Amygdala (tissue), 56 donors: ENCODE measurements at places on chromosomes 16 and 17.

DNA sequence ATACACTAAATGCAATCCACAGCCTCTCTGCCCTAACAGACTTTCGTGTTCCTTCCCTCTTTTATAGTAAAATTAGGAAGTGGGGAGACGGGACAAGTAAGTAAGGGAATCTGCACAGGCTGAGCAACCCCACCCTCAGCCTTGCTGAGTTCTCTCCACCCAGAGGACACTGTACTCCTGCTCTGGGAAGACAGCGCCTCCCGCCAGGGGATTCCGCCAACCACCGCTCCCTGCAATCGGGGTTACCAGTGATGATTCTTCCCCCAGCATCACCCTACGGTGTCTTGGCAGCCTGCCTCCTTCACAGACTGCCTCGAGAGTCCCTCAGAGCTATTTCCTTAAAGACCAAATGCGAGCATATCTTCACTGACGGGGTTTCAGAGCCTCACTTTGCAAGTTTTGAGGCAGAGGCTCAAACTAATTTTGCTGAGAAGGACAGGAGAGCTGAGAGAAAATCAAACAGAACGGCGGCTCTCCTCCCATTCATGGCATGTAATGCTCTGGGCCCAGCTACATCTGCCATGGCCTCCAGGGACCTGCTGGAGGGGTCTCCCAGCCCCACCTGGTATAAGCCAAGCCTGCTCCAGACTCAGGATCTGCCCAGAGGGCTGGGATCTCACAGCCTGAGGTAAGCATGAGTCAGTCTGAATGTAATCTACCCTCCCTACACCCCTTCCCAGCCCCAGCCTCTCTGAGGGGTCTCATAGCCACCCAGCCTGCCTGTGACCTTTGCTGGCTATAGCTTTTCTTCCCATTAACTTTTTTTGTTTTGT is 22.7 kb upstream of the ASGR2 start:
- DNase-seq: no peak

- DNase-seq: no peak
These were observed 11.4 kb upstream of the ITPRIPL2 start for GRCh38 chr16:19102187-19102872.

DNA sequence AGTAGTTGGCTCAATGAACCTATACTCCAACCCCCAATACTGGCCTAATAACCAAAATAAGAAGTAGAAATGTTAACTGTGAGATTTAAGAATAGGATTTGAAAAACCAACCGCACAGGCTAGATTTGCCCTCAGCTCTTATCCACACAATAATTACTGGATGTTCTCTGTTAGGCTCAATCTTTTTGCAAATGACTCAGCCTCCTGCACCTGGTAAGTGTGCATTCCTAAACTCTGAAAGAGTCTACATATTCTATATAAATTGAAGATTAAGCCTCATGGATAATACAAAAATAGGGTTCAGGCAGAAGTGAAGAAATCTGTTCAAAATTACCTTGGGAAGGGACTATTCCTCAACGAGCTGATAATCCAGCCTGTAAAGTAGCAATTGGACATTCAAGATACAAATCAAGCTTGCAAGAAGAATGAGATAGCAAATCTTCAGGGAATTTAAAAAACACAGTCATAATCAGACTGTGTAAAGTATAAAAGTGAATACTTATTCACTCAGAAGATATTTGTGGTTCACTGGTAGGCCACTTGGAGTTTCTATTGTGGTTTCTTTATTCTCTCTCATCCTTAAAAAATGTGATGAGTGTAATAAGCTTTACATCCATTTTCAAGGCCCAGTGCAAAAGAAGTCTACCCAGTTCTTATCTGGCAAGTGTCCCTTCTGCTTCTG is 931.9 kb upstream of the SOX9 start:
- DNase-seq: no peak

GRCh38 chr16:13300066-13300840 is 398.9 kb downstream of the SHISA9 start:
- DNase-seq: no peak

DNA sequence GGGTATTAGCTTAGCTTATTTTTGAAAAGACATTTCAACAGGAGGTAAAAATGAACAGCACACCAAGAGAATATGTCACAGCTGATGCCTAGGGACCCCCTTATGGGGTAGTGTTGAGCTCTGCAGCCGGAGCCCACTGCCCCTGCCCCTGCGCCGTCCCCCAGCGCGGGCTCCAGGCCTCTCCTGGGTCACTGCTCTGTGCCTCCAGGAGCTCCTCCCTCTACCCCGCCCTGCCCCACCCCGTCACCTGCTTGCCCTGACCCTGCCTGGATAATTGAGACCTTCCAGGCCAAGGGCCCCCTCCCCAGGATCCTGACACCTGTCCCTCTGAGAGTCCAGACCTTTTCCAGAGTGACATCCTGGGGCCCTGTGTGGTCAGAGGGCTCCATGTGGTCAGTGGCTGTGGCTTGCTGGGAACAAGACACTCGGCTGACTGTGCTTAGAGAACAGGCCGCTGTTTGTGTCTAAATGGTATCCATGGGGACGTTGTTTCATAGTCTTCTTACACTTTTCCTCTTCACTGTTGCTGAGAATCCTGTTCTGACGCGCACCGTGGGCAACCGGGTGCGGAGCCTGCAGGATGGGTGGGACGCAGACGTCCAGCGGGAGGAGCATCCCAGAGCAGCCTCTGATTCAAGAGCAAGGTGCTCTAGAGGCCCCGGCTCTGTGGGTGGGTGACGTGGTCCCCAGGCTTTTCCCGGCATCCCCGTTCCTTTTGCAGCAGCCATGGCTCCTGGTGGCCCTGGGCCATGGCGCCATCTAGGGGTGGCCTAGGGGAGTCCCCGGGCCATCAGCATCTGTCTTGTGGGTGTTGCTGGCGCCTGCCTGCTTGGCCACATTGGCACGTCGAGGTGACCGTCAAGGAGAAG is 20.0 kb upstream of the WFIKKN1 start:
- no peak for DNase-seq

DNA sequence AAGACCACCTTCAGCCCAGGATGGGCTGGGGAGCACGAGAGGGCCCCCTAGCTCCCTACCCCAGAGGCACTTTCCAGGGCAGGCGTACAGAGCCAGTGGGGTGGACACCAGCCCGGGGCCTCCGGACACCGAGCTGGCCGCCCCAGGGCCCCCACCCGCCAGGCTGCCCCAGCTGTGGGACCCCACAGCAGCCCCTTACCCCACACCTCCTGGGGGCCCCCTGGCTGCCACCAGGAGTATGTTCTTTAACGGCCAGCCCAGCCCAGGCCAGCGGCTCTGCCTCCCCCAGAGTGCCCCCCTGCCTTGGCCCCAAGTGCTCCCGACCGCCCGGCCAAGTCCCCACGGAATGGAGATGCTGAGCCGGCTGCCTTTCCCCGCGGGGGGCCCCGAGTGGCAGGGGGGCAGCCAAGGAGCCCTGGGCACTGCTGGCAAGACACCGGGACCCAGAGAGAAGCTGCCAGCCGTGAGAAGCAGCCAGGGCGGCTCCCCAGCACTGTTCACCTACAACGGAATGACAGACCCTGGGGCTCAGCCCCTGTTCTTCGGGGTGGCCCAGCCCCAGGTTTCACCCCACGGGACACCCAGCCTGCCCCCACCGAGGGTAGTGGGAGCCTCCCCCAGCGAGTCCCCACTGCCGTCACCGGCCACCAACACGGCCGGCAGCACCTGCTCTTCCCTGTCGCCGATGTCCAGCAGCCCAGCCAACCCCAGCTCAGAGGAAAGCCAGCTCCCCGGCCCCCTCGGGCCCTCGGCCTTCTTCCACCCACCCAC is 24.3 kb upstream of the ZFPM1 start:
- DNase-seq: peak; percentile 63
